ENCODE measurements at places on chromosomes 16 and 17.

DNA sequence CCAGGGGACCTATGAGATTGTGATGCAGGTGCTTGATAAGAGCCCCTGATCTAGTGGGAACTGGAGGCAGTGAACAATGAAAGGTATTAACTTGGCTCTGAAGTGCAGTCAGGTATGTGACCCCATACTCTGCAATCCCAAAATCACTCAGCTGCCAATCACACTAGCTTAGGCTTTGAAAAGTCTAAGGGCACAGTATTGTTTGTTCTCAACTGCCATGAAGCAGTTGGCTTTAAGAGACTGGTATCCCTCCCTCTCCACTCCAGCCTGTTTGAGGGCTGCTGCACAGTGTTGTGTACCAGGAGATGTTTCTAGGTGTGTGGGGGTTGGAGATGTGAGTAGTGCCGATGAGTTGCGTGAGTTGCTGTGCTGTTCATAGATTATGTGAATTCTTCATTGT lies 2.4 kb downstream of the YPEL2 start:
- DNase-seq = no peak

- DNase-seq = no peak
Measured at GRCh38 chr17:68326681-68327080, 35.4 kb downstream of the ARSG start.

DNA sequence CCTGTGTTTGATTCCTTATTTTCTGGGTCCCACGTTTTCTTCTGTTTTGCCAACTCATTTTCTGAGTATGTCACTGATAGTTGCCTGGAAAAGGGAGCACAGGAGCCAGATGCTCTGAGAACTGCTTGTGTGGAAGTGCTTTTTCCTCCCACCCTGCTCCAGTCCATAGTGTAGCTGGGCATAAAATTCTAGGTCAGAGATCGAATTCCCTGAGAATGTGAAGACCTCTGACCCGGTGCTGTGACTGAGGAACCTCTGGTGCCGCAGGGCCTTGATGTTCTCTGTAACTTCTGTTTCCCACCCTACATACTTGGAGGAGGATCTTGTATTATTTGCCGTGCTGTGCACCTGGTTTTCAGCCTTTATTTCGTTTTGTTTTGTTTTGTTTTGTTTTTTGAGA lies 19.5 kb upstream of the CAPN15 start:
- no peak for DNase-seq

DNA sequence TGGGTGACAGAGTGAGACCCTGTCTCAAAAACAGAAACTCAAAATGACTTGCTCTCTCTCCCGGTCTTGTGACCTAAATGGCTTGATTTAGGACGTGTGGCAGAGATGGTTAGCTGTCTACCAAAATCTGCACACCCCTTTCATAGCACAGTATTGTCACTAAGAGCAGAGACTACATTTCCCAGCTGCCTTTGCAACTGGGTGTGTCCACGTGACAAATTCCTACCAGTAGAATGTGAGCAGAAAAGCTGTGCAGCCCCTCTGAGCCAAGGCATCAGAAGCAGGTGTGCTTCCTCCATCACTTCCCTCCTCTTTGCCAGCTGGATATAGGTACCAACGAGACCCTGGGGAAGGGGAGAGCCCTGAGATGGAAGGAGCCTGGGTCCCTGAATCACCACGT lies 25.5 kb downstream of the GPR142 start:
- no peak for DNase-seq

DNA sequence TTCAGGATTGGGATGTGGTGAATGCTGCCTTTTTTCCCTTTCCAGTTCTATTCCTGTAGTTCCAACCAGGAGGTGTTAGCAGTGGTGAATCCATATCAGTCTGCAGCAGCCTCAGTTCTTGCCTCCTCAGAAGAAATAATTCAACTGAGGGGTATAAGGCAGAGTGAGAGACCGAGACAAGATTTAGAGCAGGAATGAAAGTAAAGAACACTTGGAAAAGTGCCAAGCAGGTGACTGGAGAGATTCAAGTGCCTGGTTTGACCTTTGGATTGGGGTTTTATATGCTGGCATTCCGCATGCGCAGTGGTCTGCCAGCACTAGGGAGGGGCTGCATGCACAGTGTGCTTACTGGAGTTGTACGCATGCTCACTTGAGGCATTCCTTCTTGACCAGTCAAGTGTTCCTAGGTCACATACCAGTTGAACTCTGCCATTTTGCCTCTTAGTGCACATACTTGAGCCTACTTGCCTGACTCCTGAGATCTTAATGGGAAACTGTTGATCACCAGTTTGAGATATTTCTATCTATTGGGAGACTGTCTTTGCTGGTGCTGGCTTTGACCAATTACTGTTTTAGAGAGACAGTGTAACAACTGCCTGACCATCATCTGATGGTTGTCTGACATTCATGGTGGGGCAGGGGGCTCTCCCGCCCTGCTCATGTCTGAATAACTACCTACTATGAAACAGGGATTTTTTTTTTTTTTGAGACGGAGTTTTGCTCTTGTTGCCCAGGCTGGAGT lies 680 bp upstream of the CCL15 start:
- no peak for DNase-seq

- no peak for DNase-seq
Measured at GRCh38 chr16:59044616-59045015, 310.5 kb upstream of the GOT2 start.

DNA sequence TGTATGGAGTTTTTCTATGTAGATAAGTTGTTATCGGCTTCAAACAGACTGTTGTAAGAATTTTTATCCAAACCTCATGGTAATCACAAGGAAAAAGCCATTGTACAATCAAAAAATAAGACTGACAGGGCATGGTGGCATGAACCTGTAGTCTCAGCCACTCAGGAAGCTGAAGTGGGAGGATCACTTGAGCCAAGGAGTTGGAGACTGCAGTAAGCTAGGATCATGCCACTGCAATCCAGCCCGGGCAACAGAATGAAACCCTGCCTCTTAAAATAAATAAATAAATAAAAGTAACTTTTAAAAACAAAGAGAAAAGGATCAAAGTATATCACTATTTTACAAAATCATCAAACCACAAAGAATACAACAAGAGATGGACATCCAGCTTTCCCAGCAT lies 14.4 kb downstream of the OR1A1 start:
- no peak for DNase-seq

DNA sequence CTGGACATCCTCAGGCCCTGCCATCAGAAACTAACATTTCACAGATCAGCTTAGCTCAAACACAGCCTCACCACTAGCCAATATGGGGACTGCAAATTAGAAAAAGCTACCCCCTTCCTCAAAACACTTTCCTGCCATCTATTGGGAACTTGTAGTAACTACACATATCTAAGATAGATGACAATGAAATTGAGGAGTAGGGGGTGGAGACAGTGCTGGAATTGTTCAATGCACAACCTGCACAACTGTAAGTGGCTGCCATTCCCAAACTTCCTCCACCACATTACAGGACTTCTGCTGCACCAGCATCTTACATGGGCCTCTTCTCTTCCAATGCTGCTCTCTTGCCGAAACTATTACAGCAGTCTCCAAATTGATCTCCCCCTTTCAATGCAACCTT lies 21.9 kb downstream of the AIPL1 start:
- peak; percentile 40 for DNase-seq

DNA sequence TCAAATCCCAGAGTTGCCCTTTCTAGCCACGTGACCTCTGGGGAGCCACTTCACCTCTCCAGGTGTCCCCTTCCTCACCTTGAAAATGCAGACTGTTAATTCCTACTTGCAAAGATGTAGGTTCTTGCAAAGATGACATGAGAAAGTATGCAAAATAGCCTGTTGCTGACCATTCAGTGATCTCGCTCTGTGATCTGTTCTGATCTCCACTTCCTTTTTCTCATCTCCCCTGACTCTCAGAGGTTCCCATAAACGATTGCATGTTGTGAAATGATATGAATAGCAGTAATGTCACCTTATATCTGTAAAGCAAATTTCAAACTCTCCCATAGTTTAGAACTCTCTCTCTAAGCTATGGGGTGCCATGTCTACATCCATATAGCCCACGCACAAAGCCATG lies 182.3 kb downstream of the TMEM132E start:
- DNase-seq = no peak

DNA sequence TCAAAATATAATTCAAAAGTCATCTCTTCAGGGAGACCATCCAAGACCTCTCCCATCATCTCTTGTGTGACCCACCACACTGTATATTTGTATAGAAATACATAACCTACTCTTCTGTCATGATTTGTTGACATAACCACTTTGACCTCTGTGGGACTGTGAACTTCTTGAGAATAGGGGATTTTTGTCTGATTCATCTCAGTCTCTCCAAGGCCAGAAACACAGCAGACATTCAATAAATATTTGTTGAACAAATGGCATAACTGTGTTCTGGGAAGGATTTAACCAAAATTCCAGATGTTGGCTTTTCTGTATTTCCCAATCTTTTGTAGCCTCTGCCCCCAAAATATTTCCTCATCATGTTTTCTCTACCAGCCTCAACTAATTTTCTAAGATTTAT lies 169.7 kb downstream of the CDH11 start:
- no peak for DNase-seq

DNA sequence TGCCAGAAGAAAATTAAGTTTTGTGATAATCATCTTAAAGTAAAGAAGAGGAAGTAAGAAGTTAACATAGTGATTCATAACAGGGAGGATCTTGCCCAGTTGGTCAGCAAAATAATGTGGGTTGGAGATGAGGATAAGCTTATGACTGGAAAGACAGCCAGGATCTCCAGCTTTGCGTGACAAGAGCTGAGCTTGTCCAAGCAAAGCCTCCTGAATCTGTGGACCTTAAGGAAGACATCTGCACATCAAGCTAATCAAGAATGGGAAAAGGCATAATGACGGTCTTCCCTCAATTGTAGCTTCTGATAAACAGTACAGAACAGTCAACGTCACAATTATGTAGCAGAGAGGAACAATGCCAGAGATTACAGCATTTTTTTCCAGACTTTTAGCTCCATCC lies 744.7 kb upstream of the GOT2 start:
- no peak for DNase-seq

DNA sequence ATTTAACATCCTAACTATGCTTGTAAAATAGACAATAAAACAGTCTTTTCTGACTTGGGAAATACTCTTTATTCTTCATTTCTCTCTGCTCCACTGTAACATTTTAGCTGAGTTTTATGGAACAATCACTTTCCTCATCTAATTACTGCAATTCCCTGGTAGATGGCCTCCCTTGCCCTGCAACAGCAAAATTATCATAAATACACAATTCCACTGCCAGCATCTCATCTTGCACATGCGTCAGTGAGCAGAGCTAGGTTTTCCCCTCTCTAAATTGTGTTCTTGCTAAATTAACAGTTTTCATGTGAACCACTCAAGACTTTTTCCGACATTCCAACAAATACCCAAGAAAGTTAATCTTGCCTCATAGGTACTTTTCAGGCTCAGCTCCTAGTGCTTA lies 920.9 kb upstream of the GOT2 start:
- no peak for DNase-seq

DNA sequence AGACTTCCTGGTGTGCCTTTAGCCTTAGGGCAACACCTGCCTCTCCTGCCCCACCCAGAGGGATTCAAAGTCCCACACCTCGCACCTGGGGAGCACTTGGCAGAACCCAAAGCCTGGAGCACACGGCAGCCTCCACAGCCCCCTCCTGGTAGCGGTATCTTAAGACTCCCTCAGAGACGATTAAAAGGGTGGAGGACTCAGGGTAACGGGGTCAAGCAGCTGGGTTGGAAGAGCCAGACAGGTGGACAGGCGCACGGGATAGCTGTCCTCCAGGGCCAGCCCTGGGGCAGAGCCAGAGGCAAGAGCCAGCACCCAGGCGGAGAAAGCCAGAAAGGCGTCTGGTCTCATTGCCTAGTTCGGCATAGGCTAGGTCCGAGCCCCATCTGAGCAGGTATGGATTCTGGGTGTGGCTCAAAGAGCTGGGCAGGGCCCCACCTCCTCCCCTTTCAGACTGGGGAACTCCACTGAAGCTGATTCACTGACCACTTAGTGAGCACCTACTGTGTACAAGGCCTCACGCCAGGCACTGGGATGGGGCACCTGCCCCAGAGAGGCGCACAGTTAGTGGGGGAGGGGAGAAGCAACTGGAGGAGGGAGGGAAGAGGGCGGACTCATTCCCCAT lies 55.0 kb upstream of the MEAK7 start:
- DNase-seq = no peak

DNA sequence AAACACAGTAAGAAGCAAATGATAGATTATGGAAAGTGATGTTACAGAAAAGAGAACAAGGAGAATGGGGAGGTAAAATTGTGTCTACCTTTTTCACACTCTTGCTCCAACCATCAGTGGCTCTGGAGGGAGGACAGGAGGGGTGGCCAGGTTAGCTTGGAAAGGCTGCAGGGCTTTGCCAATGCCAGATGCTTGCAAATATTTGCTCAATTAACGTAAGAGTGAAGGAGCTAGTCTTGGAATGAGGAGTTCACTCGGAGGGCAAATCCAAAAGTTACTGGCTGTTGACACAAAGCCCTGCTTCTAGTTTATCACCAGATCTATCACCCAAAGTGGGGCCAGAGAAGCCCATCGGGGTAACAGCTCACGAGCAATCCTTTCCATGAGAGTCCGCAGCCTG lies 7.4 kb upstream of the TNRC6C start:
- DNase-seq = no peak

DNA sequence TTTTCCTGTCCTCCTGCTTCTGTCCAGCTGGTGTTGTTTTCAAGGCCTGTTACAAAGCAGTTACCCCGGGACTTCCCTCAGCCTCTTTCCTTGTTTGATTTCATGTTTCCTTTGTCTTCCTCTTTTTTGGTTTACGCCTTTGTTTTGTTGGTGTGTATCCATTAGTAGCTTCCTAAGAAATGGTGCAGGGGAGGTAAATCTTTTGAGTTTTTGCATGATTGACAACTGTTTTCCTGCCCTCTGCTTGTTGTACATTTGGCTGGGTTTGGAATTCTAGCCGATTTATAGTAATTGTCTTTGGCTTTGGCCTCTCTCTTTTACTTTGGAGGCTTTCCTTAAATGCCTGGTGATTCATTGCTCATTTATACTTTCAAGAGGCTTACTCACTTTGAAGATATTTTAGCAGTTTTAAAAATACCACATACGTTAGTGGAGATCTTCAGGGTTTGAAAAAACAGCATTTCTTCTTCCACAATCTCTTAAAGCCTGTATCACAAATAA lies 32.8 kb downstream of the DNAH2 start:
- no peak for DNase-seq

DNA sequence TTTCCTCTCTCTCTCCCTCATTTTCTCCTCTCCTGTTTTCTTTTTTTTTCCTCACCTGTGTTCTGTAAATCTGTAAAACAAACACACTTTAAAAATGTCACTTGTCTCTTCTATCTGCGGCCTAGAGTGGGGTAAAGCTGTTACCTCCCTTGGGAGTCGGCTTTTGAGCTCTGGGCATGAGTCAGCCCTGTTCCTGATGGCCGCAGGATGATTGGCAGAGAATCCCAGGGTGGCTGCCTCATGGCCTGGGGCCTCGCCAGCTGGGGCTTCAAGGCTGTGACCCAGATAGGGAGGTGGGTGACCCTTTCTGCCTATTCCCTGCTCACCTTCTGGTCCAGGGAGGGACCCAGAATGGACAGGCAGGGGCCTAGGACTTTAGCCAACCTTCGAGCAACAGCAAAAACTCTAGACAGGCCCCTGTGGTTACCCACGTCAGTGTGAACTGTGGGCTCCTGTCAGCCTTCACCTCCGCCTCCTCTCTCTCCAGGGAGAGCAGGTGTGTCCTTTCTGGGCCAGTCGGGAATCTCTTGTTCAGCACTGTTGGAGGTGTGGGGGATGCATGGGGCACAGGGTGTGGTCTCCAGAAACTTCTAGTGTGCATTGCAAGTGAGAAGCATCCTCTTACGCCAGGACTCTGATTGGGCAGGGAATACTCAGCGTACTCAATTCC lies 87.4 kb downstream of the RAP1GAP2 start:
- no peak for DNase-seq

All from activated CD4-positive, alpha-beta T cell treated with anti-CD3 and anti-CD28 coated beads, Interleukin-2, Interleukin-4, amounts not matched to agents 100 ng/mL and 50 ng/mL, durations not matched to agents 16 hours and 8 hours (primary cell).